ENCODE measurements at places on chromosomes 7 and 10. TPM values are rescaled to one million over a fixed set of nuclear protein-coding genes. Genes with fewer than 3 reads are reported as not detected.

The SPDYE1 gene
- 0.24 TPM for total RNA-seq

The TMEM196 gene
- not detected for total RNA-seq

DNA sequence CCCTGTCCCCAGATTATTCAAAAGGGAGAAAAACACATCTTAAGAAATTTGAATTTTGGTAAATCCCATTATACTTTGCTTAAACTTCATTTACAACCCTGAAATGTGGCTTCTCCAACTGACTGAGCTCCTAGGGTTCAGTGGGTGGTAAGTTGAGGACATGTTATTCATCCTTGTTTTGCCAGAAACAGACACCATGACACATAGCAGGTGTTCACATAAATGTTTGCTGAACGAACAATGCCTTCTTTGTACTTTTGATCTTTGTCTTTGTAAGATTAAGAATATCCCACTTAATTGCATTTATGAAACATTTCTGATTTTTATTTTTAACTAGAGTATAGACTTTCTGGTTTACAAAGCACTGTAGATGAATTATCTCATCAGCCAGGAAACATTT lies 209.7 kb downstream of the GPAM start:
- DNase-seq, result no peak

DNA sequence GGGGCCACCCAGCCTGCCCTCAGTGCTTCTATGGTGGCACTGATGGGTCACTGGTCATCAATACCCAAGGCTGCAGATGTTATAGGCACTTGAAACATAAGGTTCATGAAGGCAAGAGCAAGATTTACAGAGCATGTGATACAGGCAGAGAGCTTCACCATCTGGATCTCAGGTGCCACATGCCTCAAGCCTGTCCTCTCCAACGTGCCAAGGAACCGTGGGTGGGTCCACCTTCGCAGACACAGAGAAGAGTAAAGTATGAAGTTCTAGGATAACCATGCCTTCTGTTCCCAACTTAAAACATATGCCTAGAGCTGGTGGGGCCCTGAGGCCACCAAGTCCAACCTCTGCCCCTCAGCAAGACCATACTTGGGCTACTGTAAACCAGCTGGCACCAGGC lies 26.7 kb upstream of the CDH23 start:
- DNase-seq, result no peak

GRCh38 chr10:119737823-119738222 lies 12.0 kb downstream of the INPP5F start:
- DNase-seq, result peak; percentile 21

DNA sequence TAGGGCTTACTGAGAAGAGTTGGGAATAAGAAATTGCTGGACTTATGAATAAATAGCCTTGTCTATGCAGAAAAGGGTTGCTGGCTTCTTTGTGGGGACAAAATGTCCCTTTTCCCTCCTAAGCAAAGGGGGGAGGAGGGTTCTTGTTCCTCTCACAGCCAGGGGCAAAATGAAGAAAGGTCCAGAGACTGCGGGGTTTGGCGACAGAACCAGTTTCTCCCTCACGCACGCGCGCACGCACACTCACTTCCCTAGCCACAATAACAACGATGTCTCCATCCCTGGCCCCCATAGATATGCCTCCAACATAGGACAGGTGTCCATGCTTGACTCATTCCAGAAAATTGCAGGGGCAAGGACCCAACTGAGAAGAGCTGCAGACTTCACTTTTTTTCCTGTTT lies 3.3 kb downstream of the ZMIZ1 start:
- DNase-seq, result no peak

DNA sequence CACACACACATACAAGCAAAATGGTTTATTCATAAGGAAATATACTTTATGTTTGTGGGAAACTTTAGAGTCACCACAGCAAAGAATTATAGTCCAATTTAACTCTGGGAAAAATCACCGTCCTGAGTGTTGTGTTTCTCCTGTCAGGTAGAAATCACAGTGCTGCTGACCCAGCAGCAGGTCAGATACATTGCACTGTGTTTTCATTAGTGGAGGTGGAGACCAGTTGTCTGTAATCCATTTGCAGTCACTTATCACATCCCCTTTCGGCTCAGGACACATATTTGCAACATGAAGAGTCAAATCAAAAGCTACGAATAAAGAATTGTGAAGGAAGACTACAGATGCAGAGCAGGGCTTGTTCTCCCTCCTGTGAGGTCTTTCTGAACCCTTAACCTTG lies 799.6 kb downstream of the GRM8 start:
- no peak for DNase-seq

- peak; percentile 59 for DNase-seq
These were observed 35.1 kb upstream of the DNAH11 start for GRCh38 chr7:21507627-21508343.

DNA sequence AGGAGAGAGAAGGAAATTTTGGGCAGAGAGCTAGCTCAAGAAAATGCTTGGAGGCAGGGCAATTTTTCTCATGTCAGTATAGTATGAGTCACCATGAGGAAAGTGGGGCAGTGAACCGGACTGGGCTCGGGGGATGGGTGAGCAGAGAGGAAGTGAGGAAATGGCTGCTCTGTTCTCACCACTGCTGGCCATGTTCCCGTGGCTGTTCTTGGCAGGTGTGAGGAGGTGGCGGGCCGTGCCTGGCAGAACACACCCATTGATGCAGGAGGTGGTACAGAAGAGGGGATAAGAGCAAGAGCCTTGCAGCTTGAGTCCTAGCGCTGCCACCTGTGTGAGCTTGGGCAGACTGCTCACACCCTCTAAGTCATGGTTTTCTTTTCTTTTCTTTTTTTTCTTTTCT lies 304.4 kb upstream of the LYZL1 start:
- DNase-seq, result no peak

DNA sequence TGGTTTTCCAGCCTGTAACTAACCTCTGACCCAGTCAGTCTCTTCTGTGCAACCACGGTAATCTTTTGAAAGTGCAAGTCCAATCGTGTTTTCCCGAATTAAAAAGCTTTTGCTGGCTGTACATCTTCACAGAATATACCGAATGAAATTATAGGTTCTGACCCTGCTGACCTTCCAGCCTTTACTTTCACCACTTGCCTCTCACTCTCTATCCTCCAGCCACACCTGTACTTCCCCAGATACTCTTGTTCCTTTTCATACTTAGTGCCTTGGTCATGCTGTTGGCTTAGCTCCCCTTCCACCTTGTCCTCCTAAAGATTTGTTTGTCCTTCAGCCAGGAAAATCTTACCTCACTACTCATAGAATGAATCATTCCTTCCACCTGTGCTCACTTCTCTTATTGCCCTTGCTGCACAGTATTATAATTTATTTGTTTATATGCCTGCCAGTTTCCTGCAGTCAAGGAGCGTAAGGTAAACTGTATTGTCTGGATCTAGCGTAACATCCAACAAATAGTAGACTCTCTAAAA lies 2.3 kb upstream of the PNPLA8 start:
- no peak for DNase-seq
